SK-N-MC (cell line): ENCODE measurements at places on chromosomes 12 and 14.

GRCh38 chr12:43973385-43973784, 137.5 kb downstream of the TMEM117 start:
- no peak for DNase-seq

DNA sequence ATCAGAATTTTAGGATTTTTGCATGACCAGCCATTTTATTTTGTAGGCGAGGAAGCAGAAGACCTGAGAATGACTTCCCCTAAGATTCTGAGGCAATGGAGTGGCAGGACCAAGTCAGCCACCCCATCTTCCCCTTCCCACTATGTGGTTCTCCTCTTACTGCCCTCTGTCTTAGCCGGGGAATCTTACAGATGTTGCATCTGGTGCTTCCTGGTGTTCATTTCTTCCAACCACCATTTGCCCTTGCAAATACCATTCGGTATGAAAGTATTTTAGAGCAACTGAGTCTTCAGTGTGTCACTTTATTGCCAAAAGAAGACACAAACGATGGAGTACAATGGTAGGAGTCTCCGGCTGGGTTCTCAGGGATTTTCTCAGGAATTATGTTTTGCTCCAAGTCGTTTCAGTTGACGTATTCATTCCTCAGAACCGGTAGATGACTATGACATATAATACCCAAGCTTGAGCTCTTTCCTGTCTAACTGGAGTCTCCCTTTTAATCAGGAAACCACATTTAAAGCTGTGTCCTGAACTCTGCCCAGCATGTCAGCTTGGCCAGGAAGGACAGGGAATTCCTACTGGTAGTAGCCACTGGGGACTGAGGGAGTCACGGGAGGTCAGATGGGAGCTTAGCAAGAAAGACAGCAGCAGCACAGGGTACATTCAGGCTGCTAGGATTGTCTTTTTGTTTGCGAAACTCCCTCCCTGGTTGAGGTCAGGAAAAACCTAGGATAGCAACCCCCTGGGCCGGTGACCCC, 87.0 kb downstream of the SAMD4A start:
- no peak for DNase-seq

- DNase-seq = no peak
Measured at GRCh38 chr12:121468499-121468801, 68.5 kb downstream of the RNF34 start.

DNA sequence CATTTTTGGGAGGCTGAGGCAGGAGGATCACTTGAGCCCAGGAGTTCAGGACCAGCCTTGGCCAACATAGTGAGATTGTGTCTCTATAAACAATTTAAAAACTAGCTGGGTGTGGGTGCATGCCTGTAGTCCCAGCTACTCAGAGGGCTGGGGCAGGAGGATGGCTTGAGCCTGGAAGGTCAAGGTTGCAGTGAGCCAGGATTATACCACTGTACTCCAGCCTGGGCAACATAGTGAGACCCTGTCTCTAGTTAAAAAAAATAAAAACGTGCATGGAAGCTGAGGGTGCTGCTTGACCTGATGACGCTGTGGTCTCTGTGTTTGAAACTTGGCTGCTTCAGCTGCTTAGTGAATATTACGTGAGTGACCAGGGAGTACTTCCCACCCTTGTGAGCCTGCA, 89.7 kb downstream of the PPP2R5C start:
- no peak for DNase-seq

GRCh38 chr12:104424955-104425354, 31.8 kb upstream of the CHST11 start:
- DNase-seq = no peak

DNA sequence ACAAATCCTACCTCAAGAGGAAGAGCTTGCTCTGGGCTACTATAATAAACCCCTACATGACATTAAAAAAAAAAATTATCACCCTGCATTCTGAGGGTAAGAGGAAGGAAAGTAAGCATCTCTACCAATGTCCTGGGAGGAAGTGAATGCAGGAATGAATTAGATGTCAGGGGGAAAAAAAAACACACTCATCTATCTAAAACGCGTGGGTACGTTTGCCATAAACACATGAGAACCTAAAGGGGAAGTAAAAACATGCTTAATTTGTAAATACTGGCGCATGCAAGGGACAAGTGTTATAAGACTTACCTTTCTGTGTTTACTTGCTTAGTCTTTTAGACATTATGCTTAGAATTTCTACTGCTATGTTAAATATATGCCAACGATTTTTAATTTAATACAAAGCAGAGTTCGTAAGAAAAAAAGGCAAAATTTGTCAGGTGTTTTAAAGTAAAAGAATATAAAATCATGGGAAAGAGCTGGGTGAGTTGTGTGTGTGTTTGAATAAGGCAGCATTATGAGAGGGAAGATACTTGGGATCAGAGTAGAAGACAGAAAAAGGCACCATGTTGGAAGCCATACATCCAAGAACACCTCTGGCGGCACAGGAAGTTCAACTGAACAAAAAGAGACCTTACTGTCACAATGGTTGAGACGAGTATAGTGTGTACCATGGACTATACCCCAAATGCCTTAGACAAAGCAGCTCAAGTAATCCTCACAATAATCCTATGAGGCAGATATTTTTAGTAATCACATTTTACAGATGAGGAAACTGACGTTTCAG, 1.5 kb downstream of the TMED8 start:
- no peak for DNase-seq

DNA sequence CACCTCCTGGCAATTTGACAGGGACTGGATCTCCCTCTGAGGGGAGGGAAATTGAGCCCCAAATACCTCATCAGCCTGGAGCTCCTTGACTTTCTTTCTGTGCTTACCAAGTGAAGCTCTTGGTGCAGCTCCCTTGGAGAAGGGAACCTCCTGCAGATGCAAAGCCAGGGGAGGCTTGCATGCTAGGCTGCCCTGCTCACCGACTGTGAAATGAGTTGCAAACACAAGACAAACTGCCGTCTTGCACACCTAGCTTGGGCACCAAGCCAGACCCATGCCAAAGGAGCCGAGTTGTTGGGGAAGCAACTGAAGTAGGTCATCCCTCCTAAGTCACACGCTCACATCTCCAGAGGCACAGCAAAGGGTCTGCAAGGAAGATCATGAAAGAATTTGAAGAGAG, 95.2 kb downstream of the GTF2A1 start:
- no peak for DNase-seq
